ENCODE measurements at places on chromosomes 5 and 9.

DNA sequence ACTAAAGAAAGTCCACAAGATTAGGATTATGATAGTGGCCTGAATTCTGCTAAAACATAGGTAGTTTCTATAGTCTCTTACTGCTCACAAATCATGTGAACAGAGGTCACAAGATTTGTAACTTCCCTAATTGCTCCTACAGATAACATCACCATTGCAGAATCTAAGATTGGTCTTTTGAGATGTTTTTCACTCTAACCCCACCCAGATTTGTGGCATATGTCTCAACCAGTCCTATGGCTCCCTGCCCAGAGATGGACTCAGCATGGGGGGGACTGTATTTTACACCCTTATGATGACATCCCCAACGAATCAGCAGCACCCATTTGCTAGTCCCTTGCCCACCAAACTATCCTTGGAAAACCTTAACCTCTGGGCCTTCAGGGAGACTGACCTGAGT, 1046.2 kb downstream of the CDH12 start:
- no peak for DNase-seq

DNA sequence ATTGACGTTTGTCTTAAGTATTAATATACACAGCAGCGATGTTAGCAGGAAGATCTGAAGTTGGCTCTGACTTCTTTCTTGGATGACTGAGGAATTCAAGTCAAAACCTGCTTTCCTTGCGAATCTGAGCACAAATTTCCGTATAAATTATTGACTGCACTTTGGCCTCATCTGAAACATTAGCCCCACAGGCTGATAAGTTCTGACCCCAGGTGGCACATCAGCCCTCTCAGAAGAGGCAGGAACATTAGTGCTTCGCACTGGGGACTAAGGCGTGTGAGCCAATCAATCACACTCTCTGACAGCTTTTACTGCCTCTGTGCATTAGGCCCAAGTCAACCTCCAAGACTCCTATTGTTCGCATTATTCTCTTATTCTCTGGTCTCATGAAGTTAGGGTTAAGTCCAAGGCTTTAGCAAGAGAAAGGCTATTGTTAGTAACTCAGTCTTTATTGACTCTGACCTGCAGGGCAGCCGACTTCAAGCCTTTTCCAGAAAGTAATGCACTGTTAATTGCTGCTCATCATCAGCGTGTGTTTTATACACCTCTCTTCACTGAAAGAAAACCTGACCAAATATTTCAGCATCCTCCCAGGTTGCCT, 84.2 kb downstream of the ZNF608 start:
- peak; percentile 57 for DNase-seq

GRCh38 chr9:115013998-115014397, 83.6 kb upstream of the TNFSF8 start:
- peak; percentile 45 for DNase-seq

DNA sequence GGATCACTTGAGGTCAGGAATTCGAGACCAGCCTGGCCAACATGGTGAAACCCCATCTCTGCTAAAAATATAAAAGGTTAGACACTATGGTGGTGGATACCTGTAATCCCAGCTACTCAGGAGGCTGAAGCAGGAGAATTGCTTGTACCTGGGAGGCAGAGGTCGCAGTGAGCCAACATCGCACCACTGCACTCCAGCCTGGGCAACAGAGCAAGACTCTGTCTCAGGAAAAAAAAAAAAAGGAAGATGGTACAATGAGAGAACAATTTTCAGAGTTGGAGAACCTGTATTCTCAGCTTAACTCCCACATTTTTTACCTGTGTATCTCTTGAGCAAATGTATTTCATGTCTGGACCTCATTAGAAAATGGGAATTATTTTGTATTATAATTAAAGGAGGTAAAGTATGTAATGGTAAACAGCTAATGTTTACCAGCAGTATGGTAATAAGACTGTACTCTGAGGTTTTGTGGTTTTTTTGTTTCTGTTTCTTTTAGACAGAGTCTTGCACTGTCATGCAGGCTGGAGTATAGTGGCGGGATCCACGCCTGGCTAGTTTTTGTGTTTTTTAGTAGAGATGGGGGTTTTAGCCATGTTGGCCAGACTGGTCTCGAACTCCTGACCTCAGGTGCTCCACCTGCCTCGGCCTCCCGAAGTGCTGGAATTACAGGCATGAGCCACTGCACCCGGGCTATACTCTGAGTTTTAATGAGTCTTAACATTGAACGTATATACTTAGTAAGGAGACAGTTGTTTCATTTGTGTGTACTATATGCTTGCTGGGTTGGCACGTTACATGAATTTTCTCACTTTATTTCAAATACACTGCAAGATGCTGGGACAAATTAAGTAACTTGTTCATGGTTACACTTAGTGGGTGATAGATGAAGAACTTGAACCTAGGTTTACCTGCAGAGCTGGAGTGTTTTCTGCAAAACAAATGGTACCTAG, 16.2 kb downstream of the UHRF2 start:
- no peak for DNase-seq

DNA sequence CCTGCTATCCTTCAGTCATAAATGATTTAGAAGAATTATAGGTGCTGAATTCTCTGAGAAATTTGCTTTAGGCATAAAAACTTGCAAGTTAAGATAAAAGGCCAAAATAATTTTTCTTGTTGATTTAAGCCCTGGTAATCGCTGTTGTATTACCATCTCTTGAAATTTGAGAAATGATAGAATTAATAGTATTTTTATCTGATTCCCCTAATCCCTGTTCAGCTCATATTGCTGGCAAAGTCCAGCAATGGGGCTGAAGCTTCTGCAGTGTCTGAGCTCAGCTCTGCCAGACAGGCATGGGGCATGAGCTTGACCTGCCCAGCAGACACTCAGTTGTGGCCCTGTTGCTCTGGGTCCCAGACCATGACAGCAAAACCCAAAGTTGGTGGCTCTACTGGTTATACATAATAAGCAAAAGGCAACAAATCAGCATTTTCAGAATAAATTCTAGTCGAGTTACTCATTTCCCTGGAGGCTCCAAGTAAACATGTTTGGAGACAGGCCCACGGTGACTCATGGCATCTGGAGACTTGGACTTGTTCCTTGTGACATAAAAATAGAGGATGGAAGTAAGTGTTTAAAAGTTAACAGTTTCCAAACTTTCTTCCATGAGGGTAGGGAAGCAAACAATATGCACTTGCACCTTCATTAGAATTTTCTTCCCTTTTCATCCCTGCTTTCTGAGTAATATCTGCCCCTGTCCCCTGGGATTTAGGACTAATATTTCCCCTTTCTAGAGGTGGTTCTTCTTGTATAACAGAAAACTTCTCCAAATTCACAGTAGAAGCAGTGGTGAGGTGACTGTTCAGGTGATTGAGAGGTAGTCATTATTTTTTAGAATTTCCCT, 60.2 kb upstream of the SLC2A8 start:
- no peak for DNase-seq

DNA sequence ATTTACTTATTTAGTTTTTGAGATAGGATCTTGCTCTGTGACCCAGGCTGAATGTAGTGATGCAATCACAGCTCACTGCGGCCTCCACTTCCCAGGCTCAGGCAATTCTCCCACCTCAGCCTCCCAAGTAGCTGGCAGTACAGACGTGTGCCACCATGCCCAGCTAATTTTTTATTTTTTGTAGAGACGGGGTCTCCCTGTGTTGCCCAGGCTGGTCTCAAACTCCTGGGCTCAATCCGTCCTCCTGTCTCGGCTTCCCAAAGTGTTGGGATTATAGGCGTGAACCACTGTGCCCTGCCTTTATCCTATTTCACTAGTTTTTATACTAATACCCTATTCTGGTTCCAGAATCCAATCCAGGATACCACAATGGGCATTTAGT, 6.8 kb downstream of the RPS14 start:
- DNase-seq = no peak

DNA sequence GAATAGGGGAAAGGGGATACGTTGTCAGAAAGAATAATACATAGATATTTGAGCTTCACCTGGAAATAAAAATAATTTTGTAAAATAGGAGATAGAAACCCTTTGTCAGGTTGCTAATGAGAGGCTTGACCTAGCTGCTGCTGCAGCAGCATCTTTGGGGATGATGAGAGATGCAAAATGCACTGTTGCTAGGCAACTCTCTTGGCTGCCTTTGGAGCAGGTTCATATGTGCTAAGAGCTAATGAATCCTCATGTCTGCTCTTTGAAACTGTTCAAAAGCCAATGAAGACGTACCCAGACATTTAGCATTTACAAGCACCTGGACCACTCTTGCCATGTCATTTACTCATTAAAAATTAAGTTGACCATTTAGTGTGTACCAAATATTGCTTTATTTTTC, 121.7 kb downstream of the FOCAD start:
- no peak for DNase-seq

DNA sequence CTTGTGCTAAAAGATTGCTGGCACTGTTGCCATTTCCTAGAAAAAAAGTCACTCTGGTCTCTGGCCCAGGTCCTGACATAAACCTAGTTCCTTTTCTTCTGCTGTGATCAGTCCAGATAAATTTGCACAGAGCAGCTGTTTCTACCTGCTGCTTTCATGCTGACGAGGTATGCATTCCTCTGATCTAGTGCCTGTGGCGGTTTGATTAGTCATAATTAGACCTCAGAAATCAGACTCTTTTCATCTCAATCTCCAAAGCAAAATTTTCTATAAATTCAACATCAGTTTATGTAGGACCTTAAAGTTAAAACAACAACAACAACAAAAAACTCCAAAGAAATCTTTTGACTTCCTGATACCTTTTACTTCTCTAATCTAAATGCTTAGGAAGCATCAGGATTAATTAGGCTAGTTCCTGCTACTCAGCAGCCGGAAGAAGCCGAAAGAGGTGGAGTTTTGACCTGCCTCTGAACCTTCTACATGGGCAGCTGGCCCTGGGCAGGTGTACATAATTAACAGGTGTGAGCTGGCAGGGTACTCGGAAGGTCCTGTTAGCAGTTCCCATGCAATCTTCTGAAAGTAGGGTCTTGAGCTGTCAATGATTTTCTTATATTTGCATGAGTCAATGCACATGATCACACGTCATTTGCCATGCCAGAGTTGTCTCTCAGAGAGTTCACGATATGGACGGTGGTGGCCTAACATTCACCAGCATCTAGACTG, 83.3 kb upstream of the CCDC112 start:
- DNase-seq = no peak

GRCh38 chr9:114449236-114449635, 56.0 kb downstream of the WHRN start:
- peak; percentile 25 for DNase-seq

GRCh38 chr9:85900504-85901201, 40.3 kb upstream of the NAA35 start:
- no peak for DNase-seq

- DNase-seq = no peak
Observed at GRCh38 chr5:77957516-77957915, 181.4 kb upstream of the TBCA start.

DNA sequence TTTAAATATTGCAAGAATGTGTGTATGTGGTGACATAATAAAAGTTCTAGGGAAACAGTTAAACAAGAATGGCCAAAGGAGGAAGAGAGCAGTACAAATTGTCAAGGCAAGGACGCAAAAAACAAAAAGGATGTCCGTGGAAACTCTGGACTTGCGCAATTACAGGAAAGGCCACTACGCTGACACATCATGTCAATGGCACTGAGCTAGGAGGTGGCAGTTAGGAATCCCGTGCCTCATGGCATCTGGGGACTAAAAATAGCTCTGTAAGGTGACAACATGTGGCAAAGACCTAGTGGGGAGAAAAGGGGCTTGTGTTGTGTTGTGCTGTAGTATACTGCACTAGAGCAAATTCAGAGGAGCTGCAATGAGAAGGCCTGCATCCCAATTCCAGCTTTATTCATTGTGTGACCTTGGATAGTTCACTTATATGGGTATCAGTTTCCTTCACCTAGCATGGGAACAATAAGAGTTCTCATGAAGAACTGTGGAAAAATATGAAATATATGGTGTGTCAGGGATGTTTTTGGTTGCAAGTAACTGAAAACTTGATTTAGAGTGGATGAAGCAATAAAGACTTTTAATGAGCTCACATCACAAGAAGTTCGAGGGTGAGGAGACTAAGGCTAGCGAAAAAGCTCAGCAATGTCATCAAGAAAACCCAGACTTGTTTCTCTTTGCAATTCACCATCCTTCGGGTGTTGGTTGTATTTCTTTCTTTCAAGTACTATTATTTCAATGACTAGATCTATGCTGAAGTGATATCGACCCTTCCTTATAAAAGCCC, 124.1 kb upstream of the STC2 start:
- no peak for DNase-seq

DNA sequence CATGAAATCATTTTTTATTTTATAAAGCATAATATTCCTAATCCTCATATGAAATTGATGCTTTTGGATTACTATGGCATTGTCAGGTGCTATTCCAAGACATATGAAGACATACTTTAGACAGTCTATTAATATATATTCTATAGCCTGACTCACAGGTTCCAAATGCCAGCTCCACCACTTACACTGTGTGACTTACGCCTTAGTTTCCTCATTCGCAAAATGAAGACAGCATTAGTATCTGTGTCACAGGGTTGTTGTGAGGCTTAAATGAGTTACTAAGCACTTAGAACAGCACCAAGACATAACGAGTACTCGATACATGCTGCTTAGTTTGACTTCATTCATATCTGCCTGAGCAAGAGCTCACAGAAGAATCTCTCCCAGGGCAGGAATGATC, 132.2 kb upstream of the PTGER4 start:
- no peak for DNase-seq

GRCh38 chr9:123356851-123357742, 1.1 kb downstream of the CRB2 start:
- DNase-seq = no peak

DNA sequence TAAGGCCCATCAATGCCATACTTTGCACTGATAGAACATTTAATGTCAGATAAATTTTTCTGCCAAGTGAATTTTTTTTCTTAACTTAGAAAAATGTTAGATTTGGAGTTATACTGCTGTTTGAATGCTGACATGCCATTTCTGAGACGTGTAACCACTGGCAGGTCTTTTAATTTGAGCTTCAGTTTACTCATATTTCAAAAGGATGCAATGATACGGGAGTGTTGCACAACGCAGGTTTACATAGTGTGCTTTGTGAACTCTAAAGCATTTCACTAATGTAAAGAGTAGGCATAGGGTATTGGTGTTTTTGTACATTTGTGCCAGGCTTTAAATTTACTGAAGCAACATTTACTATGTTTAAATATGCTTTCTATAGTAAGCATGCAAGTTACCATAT, 4.2 kb downstream of the ZBTB43 start:
- no peak for DNase-seq

GRCh38 chr5:73899916-73900315, 273.9 kb downstream of the ARHGEF28 start:
- no peak for DNase-seq

Measured in COR-L47 (cell line).